Progenitor cell of endocrine pancreas (in vitro differentiated cells): ENCODE measurements at places on chromosomes 16 and 17.

DNA sequence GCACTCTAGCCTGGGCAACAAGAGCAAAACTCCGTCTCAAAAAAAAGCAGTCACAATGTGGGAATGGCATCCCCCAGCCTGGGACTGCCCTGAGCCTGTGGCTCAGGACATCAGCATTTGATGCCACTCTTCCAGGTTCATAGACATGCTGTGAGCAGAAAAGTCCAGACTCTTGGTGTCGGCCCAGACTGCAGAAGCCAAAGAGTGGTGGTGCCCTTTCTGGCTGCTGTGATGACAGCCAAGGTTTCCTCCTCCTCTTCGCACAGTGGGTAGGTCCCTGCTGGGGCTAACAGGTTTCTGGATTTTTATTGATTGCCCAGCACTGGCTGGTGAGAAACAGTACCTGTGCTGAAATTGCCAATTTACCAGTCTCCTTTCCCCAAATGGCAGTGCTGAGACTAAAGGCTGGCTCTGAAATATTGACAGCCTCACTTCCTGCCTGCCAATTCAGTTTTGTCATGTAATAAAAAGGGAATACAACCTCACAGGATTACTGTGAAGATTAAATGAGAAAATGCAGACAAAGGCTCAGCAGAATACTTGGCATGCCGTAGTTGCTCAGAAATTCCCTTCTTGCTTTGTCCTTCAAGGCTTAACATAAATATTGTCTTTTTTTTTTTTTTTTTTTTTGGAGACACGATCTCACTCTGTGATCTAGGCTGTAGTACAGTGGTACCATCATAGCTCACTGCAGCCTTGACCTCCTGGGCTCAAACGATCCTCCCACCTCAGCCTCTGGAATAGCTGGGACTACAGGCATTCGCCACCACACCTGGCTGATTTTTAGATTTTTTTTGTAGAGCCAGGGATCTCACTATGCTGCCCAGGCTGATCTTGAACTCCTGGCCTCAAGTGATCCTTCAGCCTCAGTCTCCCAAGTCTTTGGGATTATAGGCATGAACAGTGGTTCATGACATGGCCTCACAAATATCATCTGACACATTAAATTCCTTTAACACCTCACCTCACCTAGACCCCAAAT is 15.5 kb upstream of the UBE2G1 start:
- DNase-seq = no peak

DNA sequence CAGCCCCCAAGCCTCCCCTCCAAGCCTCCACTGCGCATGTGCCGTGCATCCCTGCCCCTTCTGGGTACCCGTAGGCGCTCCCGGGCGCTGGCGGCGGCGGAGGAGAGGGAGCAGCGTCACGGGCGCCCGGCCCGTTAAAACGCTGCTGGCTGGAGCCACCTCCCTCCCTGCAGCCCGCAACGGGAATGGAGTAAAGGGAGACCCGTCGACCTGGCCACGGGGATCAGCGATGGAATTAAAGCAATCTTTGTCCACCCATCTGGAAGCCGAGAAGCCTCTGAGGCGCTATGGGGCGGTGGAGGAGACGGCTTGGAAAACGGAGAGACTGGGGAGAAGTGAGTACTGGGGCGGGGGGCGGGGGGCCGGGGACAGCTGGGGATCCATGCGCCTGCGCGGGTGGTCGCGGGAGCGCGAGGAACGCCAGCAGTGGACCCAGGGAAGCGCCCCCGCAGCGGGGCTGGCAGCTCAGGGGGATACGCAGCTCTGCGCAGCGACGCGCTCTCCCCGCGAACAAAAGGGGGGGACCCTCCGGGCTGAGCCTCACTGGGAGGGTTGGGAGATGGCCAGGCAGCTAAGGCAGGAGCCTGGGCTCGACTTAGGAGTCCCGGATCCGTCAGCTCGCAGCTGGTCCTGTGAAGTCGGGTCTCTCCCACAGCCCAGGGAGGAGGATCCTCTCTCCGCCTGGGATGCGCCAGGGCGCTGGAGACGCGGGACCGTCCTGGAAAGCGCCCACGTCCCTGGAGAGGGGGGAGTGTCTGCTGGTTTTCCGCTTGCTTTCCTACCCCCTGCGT is at the start of gene BMERB1:
Gene BMERB1, plus strand, starts transcription at position 164 of the 791 bp plus-strand sequence. Its CDS starts 66 bp downstream, at position 230.
- DNase-seq = peak; percentile 45

DNA sequence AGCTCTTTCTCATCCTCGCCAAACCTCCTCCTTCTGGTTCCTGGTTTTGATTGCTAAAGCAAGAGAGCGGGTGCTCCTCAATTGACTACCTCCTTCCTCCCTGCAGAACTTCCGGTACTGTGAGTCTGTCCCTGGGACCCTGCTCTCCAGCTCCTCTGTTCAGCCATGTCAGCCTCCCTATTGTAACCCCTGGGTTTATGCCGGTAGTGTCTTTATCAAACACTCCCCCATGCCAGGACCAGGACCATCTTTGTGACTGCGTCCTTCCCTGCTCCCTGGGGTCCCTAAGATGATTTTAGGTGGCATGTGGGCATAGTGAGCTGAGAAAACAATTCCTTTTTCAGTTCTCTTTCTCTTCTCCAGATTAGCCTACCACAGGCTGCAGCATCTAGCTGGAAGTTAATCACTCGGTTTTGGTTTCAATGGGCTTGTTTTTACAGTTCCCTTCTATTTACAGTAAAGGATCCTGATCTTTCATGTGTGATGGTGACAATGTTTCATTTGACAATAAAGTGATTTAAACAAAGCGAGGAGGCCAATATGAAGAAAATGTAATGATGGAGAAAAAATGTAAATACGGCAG is 27.7 kb upstream of the IL21R start:
- no peak for DNase-seq

- DNase-seq = no peak
These were observed 427.9 kb downstream of the CDH11 start for GRCh38 chr16:64693946-64694345.

DNA sequence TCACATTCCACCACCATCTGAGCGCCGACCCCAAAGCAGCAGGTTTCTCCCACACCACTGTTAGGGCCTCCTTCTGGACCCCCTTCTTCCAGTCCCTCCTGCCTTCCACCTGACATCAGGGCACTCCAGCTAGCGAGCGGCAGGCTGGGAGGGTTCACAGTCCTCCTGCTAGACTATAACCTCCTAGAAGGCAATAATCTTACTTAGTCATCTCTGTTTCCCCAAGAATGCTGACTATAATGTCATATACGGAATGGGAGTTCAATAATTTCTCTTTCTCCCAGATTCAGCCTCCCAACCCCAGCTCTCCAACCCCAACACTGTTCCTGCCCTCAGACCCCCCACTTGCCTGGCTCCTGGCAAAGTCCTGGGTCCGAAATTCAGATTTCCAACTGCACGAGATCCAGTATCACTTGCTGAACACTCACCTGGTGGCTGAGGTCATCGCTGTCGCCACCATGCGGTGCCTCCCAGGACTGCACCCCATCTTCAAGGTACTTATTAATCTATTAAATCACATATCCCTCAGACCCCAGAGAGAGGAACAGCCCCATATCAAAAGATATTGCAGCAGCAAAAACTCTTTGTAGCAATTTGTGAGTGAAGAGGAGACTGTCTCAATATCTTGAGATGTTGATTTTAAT is 5.6 kb downstream of the ALOX12 start:
- DNase-seq = no peak

DNA sequence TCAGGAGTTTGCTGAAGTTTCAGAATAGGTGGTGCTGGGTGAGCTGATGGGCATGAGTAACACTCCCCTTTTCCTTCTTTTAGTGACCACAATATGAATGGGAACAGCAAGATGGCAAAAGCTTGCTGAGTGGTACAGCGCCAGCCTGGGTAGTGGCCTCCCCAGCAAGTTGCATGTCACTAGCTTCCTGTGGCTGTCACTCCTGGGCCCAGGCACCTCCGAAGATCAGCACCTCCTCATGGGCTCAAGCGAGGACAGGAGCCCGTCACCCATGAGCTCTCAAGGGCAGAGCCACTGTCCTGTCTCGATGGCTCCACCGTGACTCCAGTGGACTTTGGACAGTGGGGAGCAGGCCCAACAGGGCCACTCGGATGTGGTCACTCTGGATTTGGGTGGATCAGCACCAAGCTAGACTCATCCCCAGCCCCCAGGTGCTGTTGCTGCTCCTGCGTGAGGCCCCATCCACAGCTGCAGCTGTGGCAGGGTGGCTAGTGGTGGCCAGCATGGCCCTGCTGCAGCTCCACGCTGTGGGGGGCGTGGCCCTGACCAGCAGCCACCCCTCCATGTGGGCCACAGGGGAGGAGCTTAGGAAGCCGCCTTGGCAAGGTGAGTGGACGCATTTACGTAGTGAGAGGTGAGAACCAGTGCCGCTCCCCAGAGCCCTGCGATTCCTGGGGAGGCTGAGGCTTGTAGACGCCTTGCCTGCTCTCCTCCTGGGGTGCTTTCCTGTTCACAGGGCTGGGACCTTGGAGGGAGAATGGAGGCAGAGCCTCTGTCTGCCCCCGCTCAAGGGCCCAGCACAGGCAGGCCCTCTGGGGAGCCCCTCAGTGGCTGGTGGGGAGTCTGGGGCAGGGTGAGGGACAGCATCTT is 13.6 kb upstream of the DNASE1 start:
- no peak for DNase-seq

DNA sequence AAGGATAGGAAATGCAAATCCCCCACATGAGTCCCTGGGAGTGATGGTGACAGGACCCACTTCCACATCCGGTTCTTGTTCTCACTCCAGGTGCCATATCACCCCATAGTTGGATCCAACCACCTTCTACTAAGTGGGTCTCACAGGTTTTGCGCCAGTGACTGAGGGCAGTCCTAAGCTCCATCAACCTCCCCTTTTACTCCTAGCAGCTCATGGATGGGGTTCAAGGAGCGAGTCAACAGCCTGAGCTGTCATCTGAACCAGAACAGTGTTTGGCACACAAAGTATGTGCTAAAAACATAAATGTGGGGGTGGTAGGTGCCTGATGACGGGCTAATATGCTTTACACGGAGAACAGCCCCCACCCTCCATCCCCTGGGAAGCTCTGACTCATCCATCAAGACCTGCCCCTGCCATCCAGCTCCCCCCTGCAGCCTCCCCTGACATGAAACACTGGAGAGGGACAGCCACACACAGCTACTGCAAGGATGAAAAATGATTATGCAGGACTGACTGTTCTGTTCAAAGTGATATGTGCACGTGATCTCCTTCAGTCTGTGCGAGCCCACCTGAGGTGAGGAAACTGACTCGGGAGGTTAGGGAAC is 143.2 kb upstream of the CDH5 start:
- no peak for DNase-seq

GRCh38 chr16:3254309-3254708 is 2.1 kb downstream of the MEFV start:
- no peak for DNase-seq

DNA sequence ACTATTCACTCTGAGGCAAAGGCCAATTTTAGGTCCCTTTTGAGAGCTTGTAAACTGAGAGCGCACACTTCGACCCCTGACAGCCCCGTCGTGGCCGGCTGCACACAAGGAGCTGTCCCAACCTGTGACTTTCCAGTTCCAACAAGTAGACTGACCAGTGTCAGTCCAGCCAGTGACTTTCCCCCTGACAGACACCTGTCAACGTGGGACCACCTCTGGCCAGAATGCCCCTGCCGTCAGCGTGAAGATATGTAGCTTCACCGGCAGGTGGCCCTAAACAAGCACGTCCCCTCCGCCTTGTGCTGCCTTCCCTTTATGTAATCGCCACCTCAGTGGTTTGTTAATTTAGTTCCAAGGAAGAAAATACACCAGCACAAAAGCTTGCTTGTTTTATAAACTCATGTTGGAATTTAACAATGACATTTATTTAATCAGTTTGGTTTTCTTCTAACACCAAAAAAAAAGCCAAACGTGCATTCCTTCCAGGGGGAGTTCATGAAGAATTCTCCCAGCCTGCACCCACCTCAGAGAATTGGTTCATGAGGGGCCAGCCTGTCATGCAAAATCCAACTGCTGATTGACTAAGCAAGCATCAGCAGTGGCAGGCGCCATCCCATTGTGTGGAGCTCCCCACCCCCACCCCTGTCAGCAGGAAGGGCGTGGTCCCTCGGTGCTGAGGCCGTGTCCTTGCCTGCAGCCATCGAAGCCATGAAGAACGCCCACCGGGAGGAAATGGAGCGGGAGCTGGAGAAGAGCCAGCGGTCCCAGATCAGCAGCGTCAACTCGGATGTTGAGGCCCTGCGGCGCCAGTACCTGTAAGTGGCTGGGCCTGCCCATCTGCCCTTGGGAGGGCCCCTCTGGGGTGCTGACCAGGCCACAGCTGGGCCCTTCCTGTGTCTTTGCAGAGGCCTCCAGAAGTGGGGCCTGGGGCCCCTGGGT is 33.9 kb downstream of the PLD6 start:
- DNase-seq = no peak

GRCh38 chr16:30418350-30419181 is 11.2 kb downstream of the ZNF771 start:
- no peak for DNase-seq

DNA sequence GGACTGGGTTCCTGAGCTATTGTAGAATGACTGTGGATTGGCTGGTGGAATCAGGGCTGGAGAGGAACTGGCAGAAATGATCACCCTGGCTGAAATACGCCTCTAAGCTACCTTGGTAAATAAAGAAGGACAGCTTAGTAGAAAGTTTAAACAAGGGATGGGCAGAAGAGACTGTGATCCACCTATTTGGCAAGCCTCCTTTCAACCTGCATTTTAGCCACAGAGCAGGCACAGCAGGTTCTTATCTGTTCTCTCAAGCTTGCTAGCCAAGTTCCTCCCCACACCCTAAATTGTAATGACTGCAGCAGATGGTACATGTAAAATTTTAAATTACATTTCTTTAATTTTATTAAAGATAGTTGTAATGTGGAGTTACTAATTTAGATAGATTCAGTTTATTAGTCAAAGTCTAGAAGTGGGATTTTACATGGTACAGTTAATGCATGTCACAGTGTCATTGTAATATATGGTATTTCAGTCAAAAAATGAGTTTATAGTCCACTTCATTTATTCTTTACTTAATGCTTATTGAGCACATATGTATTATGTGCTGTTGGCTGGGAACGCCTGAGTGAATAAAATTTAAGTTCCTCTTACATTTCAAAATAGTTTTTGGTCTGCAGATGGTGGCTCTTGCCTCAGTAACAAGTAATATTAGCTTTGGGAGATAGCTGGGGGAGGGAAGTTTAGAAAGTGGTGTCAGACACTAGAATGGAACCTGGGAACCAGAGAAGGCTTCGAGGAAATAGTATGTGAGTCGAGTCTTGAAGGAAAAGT is 11.2 kb downstream of the EPN2 start:
- DNase-seq = no peak

GRCh38 chr16:1225051-1225451 is at the start of gene TPSG1:
Gene TPSG1, minus strand, starts transcription at chr16:1225268. Its CDS starts 16 bp downstream, at chr16:1225252.
- no peak for DNase-seq
